ENCODE measurements at places on chromosomes 13 and 19. TPM values are rescaled to one million over a fixed set of nuclear protein-coding genes. Genes with fewer than 3 reads are reported as not detected.

GRCh38 chr19:13018035-13018914 is 23.0 kb downstream of the NFIX start:
- no peak overlapping the region for H3K4me3 ChIP-seq
- no peak overlapping the region for H3K27ac ChIP-seq
- peaks cover 74% of the 10 kb centered on the region for H3K27me3 ChIP-seq
- DNase-seq, result no peak
- peaks cover 32% of the 10 kb centered on the region for H3K36me3 ChIP-seq
- H3K4me1 ChIP-seq, result peaks cover 56% of the 10 kb centered on the region

Gene ATP5F1D
- 167 TPM for total RNA-seq

Gene AZU1
- total RNA-seq, result 0.91 TPM

DNA sequence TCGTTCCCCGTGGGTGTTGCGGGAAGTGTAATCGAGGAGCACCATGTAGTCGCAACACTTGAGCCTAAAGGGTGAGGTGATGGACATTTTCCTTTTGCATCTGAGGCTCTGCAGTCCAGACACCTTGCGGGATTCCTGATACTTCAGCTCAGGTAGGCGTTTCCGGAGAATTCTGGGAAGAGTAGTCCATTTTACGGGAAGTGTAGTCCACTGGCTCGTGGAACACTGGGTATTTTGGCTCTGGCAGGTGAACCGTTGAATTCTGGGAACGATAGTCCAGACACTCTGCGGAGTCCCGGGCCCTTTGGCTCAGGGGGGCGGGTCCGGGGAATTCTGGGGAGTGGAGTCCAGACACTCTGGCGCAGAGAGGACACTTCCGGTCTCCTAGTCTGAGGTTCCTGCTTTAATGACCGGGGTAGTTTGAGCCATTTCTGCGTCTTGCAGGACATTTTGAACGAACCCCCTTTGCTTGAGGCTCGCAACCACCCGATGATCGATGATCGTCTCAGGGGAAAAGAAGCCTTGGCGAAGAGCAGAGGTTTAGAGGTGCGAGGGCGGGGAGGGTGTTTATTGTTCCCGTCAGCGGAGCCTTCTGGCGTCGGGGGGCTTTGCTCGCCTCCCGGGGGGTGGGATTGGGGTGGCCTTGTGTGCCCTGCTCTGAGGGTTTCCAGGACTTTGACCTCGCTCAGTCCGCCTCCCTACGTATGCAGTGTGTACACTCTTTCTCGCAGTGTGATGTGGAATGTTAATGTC is at the start of gene ZNF223:
TSS of gene ZNF223 (plus strand) at position 387 of the 753 bp plus-strand sequence. CDS start 3,141 bp downstream, outside the sequence.
- peak; percentile 93 for DNase-seq
- H3K27me3 ChIP-seq, result peaks cover 23% of the 10 kb centered on the region
- H3K4me1 ChIP-seq, result peaks cover 13% of the 10 kb centered on the region
- peaks cover 20% of the 10 kb centered on the region for H3K36me3 ChIP-seq

Gene HCST
- 0.97 TPM for total RNA-seq

Gene APOE
- total RNA-seq, result 151 TPM

DNA sequence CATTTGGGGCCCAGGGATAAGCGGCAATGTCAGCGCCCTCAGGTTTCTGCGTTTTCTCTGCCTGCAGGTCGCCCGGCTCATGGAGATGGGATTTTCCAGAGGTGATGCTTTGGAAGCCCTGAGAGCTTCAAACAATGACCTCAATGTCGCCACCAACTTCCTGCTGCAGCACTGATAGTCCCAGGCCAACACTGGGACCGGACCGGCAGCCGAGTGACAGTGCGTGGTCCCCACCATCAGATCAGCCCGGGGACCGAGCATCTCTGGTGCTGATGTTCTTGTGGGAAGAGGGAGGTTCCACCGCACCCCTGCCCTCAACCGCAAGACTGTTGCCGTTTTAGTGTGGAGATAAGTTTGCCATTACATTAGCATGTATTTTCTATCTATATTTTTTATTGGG is 78.0 kb upstream of the GPR183 start:
- DNase-seq, result peak; percentile 49
- peaks cover 10% of the 10 kb centered on the region for H3K4me1 ChIP-seq
- no peaks in the 10 kb centered on the region for H3K27me3 ChIP-seq

Gene GNG7
- total RNA-seq, result 5.1 TPM

DNA sequence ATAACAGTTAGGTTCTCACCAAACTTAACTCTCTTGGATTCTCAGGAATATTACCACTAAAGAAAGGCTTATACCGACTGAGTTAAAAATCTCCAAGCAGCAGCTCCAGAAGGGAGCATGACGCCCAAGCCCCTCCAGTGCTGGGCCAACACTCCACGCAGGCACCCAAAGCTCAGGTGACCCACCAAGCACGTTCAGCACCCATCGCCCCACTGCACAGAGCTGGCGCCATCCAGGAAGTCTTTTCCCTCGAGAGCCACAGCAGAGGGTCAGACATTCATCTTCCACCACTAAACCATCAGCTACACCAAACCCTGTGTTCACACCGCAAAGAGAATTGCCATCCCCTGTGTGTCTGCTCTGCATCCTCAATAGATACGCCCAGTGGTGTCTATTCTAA is 65.7 kb downstream of the SOX1 start:
- H3K27ac ChIP-seq, result no peak overlapping the region
- no peaks in the 10 kb centered on the region for H3K27me3 ChIP-seq
- peak; percentile 65 for DNase-seq
- no peaks in the 10 kb centered on the region for H3K36me3 ChIP-seq
- H3K4me1 ChIP-seq, result no peaks in the 10 kb centered on the region

- no peaks in the 10 kb centered on the region for H3K4me1 ChIP-seq
- no peak for DNase-seq
- no peak overlapping the region for H3K4me3 ChIP-seq
Measured at GRCh38 chr13:31138515-31138914, 23.2 kb downstream of the HSPH1 start.

GRCh38 chr19:4671185-4671851 is 1.2 kb upstream of the MYDGF start:
- DNase-seq, result no peak
- H3K27me3 ChIP-seq, result no peaks in the 10 kb centered on the region
- peak overlapping the region; percentile 44 for H3K4me3 ChIP-seq
- peaks cover 10% of the 10 kb centered on the region for H3K4me1 ChIP-seq
- peaks cover 10% of the 10 kb centered on the region for H3K36me3 ChIP-seq
- peak overlapping the region; percentile 18 for H3K27ac ChIP-seq

GRCh38 chr13:74026753-74027152 is 107.5 kb downstream of the KLF12 start:
- no peak overlapping the region for H3K4me3 ChIP-seq
- DNase-seq, result no peak
- peaks cover 20% of the 10 kb centered on the region for H3K4me1 ChIP-seq
- H3K36me3 ChIP-seq, result peaks cover 16% of the 10 kb centered on the region

DNA sequence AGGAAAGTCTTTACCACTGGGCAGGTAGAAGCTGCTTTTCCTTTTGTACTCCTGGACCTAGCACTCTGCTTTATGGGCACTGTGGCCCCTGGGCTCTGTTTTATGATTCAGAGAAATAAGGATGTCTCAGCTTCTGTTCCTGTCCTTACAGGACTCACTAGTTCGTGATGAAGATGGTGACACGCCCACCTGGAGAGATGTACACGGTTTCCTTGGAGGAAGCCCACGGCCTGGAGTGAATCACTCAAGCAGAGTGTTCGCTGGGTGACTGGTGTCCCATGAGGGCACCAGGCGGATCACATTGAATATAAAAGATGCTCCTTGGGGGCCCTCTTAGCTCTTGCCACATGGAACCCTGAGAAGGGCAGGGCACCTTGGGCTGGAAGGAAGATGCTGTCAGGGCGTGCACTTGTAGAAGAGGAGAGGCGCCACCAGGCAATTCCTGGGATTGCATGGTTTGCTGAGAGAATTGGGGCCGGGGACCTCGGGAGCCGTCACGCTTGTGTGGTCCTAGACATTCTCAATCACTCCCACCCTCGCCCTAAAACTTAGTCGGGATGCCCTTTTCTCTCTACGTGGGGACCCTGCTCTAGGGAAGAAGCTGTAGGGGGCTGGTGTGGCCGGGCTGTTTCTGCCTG is 202.6 kb downstream of the TSHZ3 start:
- no peaks in the 10 kb centered on the region for H3K27me3 ChIP-seq
- H3K36me3 ChIP-seq, result no peaks in the 10 kb centered on the region
- no peak overlapping the region for H3K4me3 ChIP-seq
- no peak for DNase-seq

DNA sequence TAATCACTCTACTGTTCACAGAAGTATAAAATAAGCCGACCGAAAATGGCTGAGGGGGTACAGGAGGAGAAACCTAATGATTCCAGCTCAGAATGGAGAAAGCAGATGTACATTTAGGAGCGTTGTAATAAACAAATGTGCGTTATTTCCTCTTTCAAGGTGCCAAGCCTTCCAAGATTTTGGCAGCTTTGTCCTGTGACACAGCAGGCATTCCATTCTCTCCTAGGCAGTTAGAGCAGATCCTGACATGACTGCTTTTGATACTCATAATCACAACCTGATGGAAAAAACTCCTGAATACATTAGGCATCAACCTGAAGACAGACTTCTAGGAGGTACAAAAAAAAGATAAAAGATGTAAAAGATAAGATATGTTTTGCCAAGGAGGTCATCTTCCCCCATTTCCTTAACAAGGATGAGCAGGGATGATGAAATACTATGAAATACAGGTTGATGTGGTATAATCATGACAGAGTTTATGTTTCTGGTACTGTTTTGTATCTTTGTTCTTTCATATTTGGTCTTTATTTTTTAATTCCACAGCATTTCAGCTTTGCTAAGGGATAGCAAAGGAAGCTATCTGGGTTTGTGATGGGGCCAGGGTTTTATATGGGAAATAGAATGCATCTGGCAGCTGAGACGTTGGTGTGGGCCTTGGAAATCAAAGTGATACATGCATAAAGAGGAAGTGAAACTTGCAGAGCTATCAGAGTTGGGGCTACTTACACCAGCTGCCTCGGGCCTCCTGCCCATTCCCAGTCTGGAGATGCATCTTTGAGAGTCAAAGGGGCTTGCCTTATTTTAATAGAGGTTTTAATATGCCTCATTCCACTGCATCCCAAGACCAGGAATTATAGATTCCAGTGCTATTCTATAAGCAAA is 222.5 kb downstream of the OXGR1 start:
- DNase-seq, result no peak
- no peaks in the 10 kb centered on the region for H3K36me3 ChIP-seq
- no peak overlapping the region for H3K27ac ChIP-seq
- H3K4me1 ChIP-seq, result no peaks in the 10 kb centered on the region
- H3K4me3 ChIP-seq, result no peak overlapping the region
- H3K27me3 ChIP-seq, result no peaks in the 10 kb centered on the region

DNA sequence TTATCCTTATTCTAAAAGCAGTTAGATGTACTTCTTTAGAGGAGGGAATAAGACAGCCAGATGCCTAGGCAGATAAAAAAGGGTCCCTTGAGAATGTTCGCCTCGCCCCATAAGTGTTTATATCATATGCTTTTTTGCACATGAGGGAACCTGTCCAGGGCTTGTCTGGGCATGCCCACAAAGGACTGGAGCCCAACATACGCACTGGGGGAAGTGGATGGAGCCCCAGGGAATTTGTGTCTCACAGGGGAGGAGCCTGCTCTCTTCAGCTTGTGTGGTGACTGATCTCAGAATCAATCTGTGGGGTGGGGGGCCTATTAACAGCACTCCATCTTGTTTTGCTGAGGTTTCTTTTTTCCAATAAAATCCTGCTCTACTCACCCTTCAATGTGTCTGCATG is 22.6 kb downstream of the MED4 start:
- H3K4me3 ChIP-seq, result no peak overlapping the region
- peaks cover 93% of the 10 kb centered on the region for H3K36me3 ChIP-seq
- no peak overlapping the region for H3K27ac ChIP-seq
- H3K4me1 ChIP-seq, result no peaks in the 10 kb centered on the region
- no peaks in the 10 kb centered on the region for H3K27me3 ChIP-seq
- DNase-seq, result no peak

GRCh38 chr13:43773602-43774001 is 13.2 kb downstream of the ENOX1 start:
- H3K27me3 ChIP-seq, result no peaks in the 10 kb centered on the region
- peaks cover 22% of the 10 kb centered on the region for H3K4me1 ChIP-seq
- no peak overlapping the region for H3K27ac ChIP-seq
- DNase-seq, result no peak
- no peak overlapping the region for H3K4me3 ChIP-seq

GRCh38 chr13:107836685-107837084 is 378.7 kb downstream of the LIG4 start:
- peaks cover 17% of the 10 kb centered on the region for H3K4me1 ChIP-seq
- no peak for DNase-seq
- no peak overlapping the region for H3K27ac ChIP-seq
- no peak overlapping the region for H3K4me3 ChIP-seq

Gene CATSPERD
- not detected for total RNA-seq

DNA sequence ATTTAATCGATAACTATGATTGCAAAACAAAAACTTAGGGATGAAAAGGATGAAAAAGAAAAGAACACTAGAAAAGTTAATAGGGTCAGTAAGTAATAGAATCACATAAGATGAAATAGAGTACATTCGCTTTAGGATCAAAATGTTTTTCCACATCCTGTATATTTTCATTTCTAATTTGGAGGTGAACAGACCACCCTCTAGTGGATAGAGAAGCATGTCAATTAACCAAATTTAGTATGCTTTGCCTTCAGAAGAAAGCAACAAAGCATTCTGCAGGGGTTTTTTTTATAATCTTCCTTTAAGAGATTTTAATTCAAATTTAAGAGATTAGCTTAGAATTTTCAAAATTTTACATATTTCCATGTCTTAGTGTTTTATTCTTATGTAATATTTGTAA is 611.0 kb upstream of the SGCG start:
- H3K36me3 ChIP-seq, result no peaks in the 10 kb centered on the region
- DNase-seq, result no peak
- H3K27me3 ChIP-seq, result no peaks in the 10 kb centered on the region
- H3K4me3 ChIP-seq, result no peak overlapping the region
- H3K27ac ChIP-seq, result no peak overlapping the region

Gene MBD3L2B
- not detected for total RNA-seq

- H3K4me3 ChIP-seq, result no peak overlapping the region
- H3K27ac ChIP-seq, result no peak overlapping the region
- DNase-seq, result no peak
- no peaks in the 10 kb centered on the region for H3K27me3 ChIP-seq
Measured at GRCh38 chr13:38045278-38046048, 175.9 kb upstream of the TRPC4 start.

Gene GJB2
- 0.27 TPM for total RNA-seq

- no peak overlapping the region for H3K27ac ChIP-seq
- peaks cover 9% of the 10 kb centered on the region for H3K4me1 ChIP-seq
- peaks cover 27% of the 10 kb centered on the region for H3K27me3 ChIP-seq
- H3K4me3 ChIP-seq, result no peak overlapping the region
- H3K36me3 ChIP-seq, result no peaks in the 10 kb centered on the region
Measured at GRCh38 chr13:45564133-45564776, 51.3 kb downstream of the ERICH6B start.

- no peak overlapping the region for H3K27ac ChIP-seq
- H3K4me1 ChIP-seq, result peaks cover 3% of the 10 kb centered on the region
- DNase-seq, result no peak
- H3K4me3 ChIP-seq, result no peak overlapping the region
- H3K36me3 ChIP-seq, result peaks cover 52% of the 10 kb centered on the region
Measured at GRCh38 chr13:46782691-46783090, 14.3 kb downstream of the ESD start.

GRCh38 chr13:40126306-40127085 is 471.0 kb downstream of the COG6 start:
- DNase-seq, result no peak
- no peaks in the 10 kb centered on the region for H3K27me3 ChIP-seq
- H3K27ac ChIP-seq, result no peak overlapping the region
